Pulmonary artery endothelial cell (primary cell): ENCODE measurements at places on chromosomes 2 and 18.

GRCh38 chr18:58125756-58126155 lies 81.7 kb downstream of the NEDD4L start:
- no peak for DNase-seq

GRCh38 chr18:45751766-45752165 lies 27.8 kb downstream of the SLC14A1 start:
- DNase-seq, result no peak

DNA sequence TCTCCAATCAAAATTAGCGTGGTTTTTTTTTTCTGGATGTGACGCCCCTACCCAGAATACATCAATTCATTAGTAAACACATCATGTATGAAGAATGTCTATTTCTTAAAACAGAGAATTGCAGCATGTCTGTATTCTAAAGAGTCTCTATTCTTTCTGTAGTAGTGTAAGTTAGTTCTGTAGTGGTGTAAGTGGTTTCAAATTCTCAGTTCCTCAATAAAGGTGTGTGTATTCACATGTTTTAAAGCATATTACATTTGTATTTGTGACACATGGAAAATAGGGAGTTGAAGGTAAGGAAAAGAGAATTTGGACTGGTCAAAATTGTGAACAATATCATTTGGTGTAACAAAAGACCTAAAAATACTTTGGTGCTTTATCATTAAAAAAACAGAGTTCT lies 8.0 kb upstream of the GPR75 start:
- DNase-seq, result no peak

- no peak for DNase-seq
These were observed 131.3 kb downstream of the CCDC148 start for GRCh38 chr2:158325031-158325781.

DNA sequence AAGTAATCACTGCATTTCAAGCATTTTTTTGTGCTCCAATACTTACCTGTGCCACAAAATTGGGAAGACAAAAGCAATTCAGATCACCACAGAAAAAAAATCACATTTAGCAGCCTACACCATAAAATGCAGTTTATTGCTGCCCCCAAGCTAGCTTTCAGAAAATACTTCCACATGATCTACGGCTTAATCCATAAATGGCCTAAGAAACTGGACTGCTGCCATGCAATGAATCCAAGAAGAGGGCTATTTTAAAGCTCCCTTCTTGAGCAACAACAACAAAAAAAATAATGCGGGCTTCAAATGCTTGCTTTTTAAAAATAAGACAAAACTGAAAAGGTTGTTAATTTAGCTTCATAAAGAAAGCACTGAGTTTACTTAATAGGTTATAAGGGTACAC lies 272.3 kb downstream of the RAD51AP2 start:
- no peak for DNase-seq

DNA sequence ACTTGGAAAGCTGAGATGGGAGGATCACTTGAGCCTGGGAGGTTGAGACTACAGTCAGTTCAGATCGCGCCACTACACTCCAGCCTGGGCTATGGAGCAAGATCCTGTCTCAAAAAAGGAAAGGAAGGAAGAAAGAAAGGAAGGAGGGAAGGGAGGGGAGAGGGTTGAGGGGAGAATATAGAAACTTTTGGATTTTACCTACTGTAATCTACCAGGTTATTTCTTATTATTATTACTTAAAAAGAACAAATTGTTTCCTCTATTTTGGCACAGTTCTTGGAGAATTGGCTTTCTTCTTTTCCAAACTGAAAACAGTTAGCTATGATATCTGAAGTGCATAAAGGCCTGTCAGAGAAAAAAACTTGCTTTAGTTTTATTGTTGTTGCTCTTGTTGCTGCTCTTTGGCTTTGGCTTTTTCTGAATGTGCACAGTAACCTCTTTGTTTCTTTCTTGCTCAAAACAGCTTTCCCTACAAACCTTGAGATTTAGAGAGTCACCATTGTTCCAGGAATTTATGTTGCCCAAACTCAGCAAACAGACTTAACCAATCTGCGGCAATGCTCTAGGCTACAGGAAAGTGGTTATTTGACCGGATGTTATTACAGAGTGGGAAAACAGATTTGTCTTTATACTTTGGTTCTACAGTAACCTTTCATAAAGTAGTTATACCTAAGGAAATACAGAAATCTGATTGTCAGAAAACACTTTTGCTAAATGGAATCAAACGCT lies 214.9 kb downstream of the XIRP2 start:
- no peak for DNase-seq
